ENCODE measurements at places on chromosomes 16 and 17.

DNA sequence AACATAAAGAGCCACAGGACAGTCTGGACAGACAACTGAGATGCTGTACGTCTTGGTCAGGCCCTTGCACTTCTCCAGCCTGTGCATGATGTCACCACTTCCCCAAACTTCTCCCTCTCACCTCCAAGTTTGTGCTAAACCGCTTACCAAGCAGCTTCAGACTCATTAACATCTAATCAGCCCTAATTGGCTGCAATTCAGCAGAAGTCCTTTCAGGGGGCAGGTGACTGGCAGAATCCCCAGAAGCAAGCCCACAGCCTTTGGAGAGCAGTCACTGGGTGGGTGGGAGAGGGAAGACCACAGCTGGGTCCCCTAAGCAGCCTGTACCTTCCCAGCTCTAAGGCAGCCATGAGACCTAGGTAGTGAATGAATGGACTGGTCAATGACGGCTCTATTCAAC is 161.4 kb downstream of the GRIN2A start:
- no peak for DNase-seq

- DNase-seq, result no peak
Measured at GRCh38 chr16:1261131-1261892, 5.4 kb downstream of the TPSD1 start.

- no peak for DNase-seq
Measured at GRCh38 chr17:75011401-75012095, 922 bp upstream of the MRPL58 start.

DNA sequence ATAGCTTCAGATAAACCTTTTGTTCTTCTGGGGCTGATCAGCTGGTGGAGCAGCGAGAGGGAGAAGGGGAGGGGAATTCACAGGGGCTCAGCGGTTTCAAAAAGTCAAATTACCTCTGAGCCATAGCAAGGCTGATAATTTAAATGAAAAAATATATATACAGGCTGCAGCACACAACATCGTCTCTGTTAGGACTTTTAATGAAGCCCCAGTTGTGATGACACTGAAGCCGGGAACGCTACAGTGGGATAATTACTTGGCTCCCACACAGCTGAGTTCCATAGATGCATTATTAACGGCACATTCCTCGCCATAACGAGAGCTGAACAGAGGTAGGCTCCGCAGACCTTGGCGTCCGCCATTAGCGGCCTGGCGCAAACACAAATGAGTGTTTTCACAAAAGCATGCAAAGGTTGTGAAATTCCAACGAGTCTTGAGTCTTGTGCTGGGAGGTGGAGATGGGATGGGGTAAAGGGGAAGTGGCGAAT is 216.0 kb downstream of the C16orf78 start:
- DNase-seq, result no peak

Measured in stimulated activated CD4-positive, alpha-beta T cell treated with anti-CD3 and anti-CD28 coated beads, Interleukin-2, amount 100 ng/mL, for 24 hours (primary cell).